Occipital lobe (tissue), 3 donors: ENCODE measurements at places on chromosomes 3 and 15.

GRCh38 chr3:50264383-50264963 lies 4.5 kb upstream of the SEMA3B start:
- DNase-seq, result peak; percentile 81

DNA sequence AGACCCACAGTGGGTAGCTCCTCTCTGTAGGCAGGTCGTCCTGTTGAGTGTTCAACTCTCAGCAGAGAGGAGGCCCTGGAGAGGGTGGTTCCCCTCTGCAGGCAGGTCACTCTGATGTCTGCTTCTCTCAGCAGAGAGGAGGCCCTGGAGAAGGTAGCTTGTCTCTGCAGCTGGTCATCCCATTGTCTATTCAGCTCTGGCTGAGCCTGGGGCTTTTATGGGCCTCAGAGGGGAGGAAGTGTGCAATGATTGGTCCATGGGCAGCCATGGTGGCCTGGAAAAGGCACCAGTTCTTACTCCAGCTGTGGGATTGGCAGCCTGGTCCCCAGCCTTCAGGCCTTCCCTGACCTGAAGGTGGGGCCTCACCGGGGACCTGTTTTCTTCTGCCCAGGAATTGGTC lies 52.9 kb downstream of the PPCDC start:
- DNase-seq, result no peak

- no peak for DNase-seq
Measured at GRCh38 chr3:177760803-177761202, 563.5 kb upstream of the TBL1XR1 start.

GRCh38 chr3:99777210-99777549 lies 40.5 kb upstream of the CMSS1 start:
- DNase-seq, result no peak

- no peak for DNase-seq
Measured at GRCh38 chr15:63551400-63551799, 45.8 kb upstream of the FBXL22 start.

DNA sequence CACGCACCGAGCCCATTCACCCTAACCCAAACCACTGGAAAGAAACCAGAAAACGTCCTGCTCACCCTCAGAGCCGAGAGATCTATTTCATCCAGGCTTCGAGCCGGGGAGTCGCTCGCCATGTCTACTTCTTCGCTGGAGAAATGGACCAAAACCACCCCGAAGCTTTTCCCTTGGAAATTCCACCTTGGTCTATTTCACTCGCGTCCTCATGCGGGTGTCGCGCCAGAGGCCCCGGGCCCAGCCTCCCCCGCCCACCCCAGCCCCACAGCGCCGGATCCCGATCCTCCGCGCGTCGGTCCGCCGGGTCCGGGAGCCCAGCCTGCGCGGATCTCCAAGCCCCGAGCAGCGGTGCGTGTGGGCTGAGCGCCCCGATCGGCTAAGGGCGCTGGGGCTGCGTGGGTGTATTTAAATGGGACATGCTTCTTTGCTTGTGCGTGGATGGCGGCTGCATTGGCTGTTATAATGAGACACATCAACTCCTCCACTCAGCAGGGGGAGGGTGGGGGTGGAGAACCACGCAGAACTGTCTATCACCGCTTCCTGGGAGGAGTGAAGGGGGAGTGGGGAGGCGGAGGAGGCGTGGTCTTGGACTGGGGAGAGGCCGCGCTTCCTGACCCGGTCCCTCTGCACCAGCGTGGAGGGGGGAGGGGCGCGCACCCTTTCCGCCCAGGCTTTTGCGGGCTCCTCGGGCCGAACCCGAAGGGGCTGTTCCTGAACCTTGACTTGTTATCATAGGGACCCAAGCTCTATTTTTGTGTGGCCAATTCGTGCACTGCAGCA lies at the start of gene TNIK:
Gene TNIK, minus strand, starts transcription at position 464 of the 783 bp plus-strand sequence. Its CDS starts 342 bp downstream, at position 122.
- DNase-seq, result peak; percentile 96

DNA sequence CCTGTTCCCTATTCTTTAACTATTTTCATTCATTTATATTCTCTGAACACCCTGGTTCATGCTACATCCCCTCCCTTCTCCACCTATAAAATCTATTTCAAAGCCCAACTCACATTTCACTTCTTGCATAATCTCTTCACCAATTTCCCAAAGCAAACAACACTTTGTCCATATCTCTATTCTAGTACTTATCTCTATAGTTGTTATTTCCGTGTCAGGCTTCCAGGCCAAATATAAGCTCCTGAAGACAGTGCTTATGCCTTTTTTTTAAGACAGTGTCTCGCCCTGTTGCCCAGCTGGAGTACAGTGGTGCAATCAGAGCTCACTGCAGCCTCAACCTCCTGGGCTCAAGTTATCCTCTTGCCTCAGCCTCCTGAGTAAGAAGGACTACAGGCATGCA lies 43.6 kb downstream of the DNAH12 start:
- DNase-seq, result no peak

- no peak for DNase-seq
Measured at GRCh38 chr3:127607675-127608361, 9.6 kb downstream of the MCM2 start.
